Fibroblast of the aortic adventitia (primary cell): ENCODE measurements at places on chromosomes 5 and 9. TPM values are rescaled to one million over a fixed set of nuclear protein-coding genes. Genes with fewer than 3 reads are reported as not detected.

The FBXL7 gene
- 12.4 and 12.6 TPM in 2 replicates for total RNA-seq

The DAB2IP gene
- 11.4 and 17.4 TPM in 2 replicates for total RNA-seq

The BSPRY gene
- total RNA-seq: not detected in 2 replicates

The PCDHB1 gene
- total RNA-seq: not detected in 2 replicates

The NR2F1-AS1 gene
- 11.8 and 23.7 TPM in 2 replicates for total RNA-seq

The RBM22 gene
- 35.7 and 60.4 TPM in 2 replicates for total RNA-seq

The SPINK13 gene
- total RNA-seq: not detected in 2 replicates

The LMX1B gene
- not detected in 2 replicates for total RNA-seq
